Tibial nerve (tissue), 4 donors: ENCODE measurements at places on chromosomes 7 and 10.

- no peak for DNase-seq
Observed at GRCh38 chr7:5713124-5713912, 68.1 kb downstream of the RNF216 start.

- no peak for DNase-seq
Observed at GRCh38 chr7:71465741-71466189, 333.8 kb downstream of the GALNT17 start.

DNA sequence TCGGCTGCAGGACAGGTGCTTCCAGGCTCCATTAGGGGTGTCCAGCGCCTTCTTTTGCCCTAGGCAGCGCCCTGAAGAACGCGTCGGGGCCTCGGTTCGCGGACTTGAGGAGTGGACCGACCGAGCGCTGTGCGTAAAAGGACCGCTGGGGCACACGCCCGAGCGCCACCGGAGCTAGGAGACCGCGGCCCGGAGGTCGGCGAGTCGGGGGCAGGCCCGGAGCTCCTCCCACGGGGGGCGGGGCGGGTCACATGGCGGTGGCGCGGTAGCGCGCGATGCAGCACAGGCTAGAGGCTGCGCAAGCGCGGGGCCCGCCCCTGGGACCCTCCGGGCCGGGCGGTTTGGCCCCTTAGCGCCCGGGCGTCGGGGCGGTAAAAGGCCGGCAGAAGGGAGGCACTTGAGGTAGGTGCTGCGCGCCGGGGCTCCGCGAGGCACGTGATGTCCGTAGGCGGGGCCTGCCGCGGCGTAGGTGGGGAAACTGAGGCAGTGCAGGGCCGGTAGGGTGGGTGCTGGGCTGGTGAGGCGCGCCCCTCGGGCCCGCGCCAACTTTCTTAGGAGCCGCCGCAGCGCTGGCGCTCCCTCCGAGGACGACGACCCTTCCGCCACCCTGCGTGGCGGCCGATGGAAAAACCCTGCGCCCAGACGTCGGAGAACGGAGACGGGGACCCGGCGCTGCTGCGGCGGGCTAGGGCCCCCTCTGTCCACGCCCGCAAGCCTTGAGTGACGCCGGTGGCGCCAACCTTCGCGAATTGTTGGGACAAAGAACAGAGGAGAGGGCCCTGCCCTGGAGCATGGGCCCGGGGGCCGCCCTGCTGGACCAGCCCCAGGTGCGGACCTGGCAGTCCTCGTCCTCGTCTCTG lies at the start of gene PRXL2A:
PRXL2A (plus strand) TSS at position 310 of the 860 bp plus-strand sequence. CDS start 11,917 bp downstream, outside the sequence.
- DNase-seq = peak; percentile 62

- no peak for DNase-seq
Observed at GRCh38 chr7:43658718-43659548, 70.4 kb downstream of the COA1 start.

DNA sequence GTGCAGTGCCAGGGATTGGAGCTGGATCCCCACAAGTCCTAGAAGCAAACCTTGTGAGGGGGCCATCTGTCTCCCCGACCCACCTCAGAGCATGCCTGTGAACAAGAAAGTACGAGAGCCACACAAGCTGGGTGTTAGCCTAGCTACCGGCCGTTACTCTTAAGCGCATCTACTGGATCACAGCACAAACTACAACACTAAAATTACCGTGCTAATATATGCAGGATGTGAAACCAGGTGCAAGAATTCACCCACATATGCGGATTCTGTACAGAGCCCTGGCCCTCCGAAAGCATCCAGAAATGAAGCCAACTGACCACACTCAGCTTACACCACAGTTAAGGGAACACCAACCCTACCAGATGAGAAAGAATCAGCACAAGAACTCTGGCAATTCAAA lies 16.0 kb upstream of the PRSS1 start:
- DNase-seq = no peak

- DNase-seq = no peak
Observed at GRCh38 chr7:1418505-1419309, 40.6 kb downstream of the MICALL2 start.

- DNase-seq = no peak
Observed at GRCh38 chr7:742791-743190, 15.7 kb upstream of the PRKAR1B start.

DNA sequence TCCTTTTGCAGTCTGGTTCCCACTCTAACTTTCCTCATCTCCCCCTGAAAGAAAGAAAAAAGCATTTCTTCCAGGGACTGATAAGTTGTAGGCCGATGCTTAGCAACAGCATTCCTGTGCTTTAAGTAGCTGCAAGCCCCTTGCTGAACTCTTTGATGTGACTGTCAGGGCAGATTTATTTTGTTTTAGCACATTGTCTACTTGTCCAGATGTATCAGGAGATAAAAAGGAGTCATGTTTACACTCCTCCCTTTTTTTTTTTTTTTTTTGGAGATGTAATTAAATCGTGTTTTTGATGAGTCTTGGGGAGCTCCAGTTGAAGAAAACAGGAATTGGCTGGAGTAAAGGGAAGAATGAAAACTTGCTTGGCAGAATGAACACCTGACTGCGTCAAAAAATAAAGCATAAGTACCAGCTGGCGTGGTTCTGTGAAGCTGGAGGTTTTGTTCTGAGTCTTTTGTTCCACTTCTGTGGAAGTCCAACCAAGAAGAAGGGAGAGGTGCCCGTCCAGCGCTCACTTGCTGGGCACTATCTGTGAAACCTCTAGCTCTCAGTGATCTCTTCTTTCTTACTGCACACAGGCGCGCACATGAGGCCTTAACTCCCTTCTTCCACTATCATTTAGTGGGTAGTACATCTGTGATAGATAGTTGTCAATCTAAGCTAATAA lies 871.7 kb downstream of the LRMDA start:
- DNase-seq = no peak

DNA sequence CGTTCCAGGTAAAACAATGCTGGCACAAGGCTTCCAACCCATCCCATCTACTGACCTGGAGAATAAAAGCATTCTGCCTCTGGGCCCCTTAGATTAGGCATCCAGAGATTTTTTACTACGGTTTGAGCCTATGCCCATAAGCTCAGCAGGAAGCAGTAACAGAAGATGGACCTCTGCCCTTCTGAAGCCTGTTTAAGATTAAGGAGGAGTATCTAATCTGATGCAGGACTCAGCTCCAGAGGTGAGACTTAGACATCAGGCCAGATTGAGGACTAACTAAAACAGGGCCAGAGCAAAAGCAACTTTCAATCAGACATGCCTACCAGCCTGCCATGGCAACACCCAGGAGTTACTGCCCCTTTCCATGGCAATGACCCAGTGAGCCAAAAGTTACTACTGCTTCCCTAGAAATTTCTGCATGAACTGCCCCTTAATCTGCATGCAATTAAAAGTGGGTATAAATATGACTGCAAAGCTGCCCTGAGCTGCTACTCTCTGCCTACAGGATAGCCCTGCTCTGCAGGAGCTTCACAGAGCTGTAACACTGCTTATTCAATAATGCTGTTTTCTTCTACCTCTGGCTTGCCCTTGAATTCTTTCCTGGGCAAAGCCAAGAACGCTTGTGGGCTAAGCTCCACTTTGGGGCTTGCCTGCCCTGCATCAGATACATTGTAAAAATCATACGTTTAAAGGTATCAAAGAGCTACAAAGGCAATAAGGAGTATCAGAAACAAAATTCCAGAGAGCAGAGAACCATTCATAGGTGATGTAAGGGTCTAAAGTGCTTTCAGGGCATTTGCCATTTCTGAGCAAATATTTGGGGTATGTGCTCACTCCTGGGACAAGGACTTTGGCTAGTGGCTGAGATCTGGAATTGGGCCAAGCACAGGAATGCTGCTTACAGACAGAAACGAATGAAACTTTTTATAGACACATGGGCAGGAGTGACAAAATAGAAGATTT lies 25.0 kb upstream of the CNNM1 start:
- DNase-seq = no peak

GRCh38 chr7:80596933-80597517 lies 41.4 kb upstream of the CD36 start:
- DNase-seq = no peak

DNA sequence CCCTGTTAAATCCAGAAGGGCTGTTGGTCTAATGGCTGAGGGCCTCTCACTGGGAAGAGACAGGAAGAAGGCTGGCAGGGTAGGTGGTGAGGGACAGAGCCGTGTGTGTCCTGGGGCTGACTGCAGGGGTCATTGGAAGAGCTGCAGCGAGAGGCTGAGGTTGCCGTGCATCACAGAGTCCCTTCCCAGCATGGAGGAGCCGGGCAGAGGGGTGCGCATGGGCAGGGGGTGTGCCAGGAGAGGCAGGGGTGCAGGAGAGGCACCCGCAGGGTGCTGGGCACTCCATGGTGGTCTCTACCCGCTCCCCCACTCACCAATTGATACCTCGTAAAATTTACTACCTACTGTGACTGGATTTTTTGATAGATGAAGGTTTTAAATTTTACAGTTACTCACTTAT lies 124.3 kb downstream of the ACTR3B start:
- DNase-seq = no peak

DNA sequence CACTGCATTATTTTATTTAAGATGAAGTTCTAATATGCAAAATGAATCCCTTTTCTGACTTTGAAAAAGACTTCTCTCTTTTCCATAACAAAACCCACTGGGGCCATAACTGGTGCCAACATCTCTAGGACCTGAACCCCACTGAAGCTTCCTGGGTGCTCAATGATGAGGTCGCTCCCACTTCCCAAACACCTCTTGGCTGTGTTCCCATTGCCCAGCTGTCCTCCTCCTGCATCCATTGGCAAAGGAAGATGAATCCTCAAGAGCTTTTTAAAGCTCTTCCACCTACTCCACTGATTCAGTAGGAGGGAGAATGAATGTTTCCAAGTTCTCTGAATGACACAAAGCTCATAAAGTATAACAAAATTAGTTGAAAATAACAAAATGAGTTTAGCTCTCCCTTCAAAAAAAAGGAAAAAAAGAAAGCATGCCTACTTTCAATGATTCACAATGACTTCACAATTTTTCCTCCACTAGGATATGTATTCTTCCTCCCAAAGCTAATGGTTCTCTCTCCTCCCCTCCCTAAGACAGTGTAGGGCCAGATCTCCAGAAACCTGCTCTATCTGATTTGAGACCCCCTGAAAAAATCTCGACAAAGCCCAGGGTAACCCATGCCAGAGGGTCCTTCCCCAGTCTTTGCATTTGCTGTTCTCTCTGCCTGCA lies 64.8 kb downstream of the SORBS1 start:
- DNase-seq = no peak

DNA sequence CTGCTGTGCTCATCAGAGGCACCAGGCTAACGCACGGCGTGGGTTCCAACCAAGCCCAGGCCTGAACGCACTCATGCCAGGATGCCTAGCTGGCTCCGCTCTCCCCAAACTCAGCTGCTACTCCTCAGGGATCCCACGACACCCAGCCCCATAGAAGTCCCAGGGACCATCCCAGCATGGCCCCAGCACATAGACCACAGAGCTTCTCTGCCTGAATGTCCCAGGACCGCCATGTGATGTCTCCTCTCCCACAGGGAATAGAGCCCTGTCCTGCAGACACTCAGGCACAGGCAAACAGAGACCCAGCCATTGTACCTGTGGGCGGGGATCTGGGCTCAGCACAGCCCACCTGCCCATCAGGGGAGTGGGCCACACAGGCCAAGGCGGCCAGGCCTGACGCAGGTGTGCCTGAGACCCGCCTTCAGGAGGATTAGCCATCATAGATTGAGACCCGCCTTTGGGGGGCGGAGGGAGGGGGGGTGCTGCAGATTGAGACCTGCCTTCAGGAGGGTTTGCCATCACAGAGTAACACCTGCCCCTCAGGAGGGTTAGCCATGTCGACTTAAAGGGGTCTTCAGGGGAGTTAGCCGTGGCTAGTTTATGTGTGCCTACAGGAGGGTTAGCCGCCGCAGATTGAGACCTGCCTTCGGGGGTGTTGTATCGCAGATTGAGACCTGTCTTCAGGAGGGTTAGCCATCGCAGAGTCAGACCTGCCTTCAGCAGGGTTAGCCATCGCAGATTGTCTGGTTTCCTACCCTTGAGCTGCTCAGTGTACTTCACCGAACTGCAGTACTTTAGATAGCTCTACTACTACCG lies 29.0 kb downstream of the RASGEF1A start:
- DNase-seq = no peak

DNA sequence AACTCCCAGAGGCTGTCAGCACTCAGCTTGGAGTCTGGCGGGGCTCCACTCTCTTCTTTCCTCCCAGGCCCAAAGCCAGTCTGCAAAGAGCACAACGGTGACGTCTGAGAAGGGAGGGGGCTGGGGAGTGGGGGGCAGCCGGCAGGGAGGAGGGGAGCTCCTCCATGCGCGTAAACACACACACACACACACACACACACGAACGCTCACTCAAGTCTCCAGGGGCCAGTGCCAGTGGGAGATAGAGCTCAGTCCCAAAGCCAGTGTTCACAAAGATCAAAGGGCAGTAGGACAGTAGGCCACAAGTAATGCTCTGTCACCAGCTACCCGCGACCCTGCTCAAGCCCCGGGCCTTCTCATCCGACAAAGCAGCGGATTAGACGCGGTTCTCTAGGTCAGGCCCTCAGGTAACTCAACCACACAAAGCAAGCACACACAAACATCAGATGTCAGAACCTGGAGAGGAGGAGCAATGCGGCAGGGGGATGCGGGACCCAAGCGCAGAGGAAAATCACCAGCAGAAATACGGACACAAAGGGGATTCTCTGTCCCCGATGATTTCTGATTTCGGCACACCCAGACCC lies 19.9 kb downstream of the TCAF1 start:
- DNase-seq = peak; percentile 36

- DNase-seq = no peak
Observed at GRCh38 chr7:114088470-114088940, 169.7 kb upstream of the PPP1R3A start.

DNA sequence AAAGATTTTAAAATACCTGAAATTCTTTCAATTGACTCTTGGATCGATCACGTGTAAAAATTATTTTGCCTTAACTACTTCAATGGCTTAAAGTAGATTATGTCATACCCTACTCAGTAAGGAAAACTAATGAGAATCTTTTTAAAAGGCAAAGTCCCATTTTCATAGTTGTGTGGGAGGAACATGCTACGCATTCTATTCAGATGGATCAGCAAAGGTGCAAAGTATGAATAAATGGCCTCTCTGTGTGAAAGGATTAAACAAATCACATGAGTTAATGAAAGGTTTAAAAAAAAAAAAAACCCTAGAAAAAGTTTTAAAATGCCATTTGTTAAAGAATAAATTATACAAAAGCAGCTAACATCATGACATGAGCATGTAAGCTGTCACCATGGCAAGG lies 77.1 kb downstream of the ENO4 start:
- DNase-seq = no peak

DNA sequence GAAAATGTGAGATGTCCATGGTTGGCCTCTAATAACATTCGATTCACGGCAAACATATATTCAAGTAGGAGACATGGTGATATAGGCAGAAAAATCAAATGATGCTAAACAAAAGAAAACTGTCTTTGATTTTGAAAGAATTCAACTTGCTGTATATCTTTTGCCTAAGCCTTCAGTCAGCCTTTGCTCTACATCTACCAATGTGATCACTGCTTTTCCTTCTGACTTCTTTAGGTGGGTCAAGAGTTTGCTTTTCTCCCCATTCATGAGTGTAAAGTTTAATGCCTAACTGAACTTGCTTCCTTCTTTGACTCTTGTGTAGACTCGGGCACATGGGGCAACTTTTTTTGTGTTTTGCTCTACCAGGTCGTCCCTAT lies 417 bp upstream of the HIF1AN start:
- no peak for DNase-seq

DNA sequence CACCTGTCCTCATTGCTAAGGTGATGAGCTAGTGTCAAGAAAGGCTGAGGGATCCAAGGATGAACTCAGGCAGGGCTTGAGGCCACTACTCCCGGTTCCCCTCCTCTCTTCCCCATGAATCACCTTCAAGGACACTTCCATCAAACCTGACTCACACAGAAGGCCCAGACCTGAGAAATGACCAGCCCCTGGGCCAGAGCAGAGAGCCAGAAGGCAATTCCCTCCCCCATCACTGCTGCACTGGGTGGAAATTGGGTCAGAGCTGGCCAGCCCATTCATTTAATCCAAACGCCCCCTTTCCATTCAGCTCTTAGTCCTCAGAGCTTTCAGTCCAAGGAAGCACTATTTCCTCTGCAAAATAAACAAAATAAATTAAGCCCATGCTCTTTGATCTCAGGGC lies 182.0 kb downstream of the KCNMA1 start:
- DNase-seq = no peak
